CD4-positive, alpha-beta T cell treated with Interleukin-1 beta for 1 hour (primary cell): ENCODE measurements at places on chromosomes 1 and 21.

- no peak for DNase-seq
These were observed 22.3 kb upstream of the GALNT2 start for GRCh38 chr1:230044729-230045128.

DNA sequence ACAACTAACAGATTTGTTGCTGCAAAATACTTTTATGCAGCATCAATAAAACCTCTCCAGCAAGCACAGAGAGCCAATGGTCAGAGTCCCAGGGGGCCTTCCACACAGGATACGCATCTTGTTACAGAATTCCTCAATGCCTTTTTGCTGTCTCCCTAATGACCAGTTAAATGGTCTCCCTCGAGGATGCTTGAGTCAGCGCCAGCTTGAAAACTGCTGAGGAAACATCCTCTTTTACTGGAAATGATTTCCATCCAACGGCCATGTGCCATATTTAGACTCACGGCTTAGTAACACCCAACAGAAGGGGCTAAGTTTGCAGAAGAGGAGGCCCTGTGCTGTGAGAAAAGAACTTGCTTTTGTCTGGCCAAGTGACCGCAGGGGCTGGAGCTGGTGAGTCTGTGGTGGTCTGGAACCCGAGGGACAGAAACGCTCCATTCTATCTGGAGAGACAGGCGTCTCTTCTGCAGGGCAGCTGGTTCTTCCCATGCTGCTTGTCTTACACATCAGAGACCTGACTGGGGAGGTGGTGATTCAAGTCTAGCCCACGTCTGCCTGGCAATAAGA, 496.4 kb downstream of the SETD4 start:
- no peak for DNase-seq

GRCh38 chr1:177710696-177711620, 258.9 kb downstream of the SEC16B start:
- DNase-seq = no peak

DNA sequence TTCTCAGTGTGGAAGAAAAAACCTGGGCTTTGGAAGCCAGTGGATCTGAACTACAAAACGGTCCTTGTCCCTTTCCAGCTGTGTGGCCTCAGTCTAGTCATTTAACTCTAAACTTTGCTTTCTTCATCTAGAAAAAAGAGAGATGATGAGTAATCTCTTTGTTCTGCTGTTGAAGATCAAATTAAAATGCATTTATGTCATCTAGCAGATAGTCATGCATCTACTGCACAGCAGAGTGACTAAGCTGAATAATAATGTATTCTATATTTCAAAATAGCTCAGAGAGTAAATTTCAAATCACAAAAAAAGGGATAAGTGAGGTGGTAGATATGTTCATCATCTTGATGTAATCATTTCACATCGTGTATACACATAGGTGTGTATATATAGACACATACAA, 473.2 kb downstream of the DSCAM start:
- no peak for DNase-seq

DNA sequence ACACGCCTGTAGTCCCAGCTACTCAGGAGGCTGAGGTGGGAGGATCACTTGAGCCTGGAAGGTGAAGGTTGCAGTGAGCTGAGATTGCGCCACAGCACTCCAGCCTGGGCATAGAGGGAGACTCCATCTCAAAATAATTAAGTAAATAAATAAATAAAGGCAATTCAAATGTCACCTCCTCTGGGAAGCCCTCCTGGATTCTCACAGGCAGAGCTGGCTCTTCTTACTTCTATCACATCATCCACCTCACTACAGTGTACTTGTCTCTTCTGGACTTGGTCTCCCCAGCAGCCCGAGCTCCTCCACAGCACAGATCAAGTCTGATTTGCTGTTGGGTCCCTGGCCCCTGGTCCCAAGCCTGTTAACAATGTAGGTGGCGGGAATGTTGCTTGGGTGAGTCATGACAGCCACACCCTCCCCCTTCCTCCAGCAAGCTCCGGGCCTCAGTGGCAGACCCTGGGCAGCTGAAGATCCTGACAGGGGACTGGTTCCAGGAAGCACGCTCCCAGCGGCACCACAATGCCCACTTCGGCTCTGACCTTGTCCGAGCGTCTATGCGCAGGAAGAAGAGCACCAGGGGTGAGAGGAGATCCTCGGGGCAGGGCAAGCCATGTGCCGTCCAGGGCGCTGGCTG, 5.3 kb downstream of the SYTL1 start:
- DNase-seq = no peak
